ENCODE measurements at places on chromosomes 6 and 20. TPM values are rescaled to one million over a fixed set of nuclear protein-coding genes. Genes with fewer than 3 reads are reported as not detected.

Gene GRIK2
- polyA plus RNA-seq = 30.0 TPM

GRCh38 chr6:159190460-159190859 lies 21.3 kb downstream of the FNDC1 start:
- DNase-seq = no peak

DNA sequence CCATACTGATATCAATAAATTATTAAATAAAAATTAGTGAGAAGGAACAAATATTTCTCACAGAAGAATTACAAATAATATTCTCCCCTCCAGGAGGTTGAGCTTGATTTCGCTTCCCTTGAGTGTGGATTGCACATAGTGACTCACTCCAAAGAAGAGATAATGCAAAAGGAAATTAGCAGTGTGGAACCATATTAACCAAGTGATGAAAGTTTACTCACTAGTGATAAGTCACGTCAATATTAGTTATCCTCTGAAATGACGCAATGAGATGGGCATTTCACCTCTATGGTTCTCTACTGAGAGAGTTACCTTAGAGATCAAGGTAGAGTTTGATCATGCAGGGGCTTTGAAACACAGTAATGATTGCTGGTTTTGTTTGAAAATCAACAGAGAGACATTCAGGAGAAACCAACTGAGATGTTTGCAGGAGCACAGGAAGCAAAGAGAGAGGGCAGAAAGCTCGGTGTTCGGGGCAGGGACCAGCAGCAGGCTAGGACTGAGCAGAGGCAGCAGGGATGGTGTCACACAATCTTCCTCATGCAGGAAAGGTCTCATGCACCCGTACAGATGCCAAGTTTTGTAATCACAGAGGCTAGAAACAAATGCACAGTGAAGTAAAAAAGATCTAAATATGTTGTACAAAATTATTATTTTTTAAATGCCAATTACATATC lies 634.5 kb downstream of the QKI start:
- DNase-seq = no peak

Gene SLC22A3
- polyA plus RNA-seq = not detected

Data from BJ (cell line).